Left kidney (tissue), 8 donors: ENCODE measurements at places on chromosomes 2 and 18. TPM values are rescaled to one million over a fixed set of nuclear protein-coding genes. Genes with fewer than 3 reads are reported as not detected.

FARP2 gene
- 72.2 TPM for polyA plus RNA-seq

NMS gene
- polyA plus RNA-seq: not detected

SPHKAP gene
- polyA plus RNA-seq: 4.2 TPM

STON1 gene
- polyA plus RNA-seq: 39.3 TPM

PDIA6 gene
- 328 TPM for polyA plus RNA-seq

SGPP2 gene
- 17.4 TPM for polyA plus RNA-seq
